ENCODE measurements at places on chromosomes 7 and 10.
A peak's percentile ranks its signal among the peaks of the same experiment; 100 is the strongest.

DNA sequence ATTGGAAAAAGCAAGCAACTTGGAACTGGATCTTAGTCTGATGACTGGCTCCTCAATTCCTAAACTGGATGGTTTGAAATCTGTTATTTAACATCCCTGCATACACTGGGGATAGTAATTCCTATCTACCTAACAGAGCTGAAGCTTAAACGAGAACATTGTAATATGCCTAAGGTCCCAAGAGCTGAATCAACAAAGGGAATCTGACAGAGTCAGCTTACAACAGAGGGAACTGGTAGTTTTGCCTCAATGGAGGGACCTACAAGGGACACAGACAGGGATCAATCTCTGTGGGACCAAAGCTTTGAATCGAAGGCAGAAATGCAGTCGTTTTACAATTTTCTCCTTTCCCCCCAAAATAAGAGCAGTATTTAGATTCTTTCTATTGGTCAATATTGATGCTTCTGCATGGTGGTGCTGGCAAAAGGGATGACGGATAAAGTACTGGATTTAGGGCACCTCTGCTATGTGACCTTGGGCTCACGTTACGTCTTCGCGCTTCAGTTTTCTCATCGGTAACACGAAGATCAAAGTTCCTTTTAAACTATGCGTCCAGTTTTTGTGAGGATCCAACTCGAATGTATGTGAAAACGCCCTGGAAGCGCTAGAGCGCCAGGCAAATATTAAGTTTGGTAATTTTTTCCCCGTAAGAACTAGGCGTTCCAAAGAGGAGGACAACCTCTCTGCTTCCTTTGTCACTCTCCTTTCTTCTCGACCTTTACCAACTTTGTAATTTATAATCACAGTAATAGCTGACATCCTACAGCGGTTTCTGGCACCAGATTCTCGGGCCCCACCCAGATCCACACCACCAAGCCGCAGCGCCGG is 1.1 kb downstream of the ACTR1A start:
- no peak for DNase-seq

- DNase-seq: peak; percentile 51
Observed at GRCh38 chr10:22615819-22616499, 98.4 kb downstream of the PIP4K2A start.

DNA sequence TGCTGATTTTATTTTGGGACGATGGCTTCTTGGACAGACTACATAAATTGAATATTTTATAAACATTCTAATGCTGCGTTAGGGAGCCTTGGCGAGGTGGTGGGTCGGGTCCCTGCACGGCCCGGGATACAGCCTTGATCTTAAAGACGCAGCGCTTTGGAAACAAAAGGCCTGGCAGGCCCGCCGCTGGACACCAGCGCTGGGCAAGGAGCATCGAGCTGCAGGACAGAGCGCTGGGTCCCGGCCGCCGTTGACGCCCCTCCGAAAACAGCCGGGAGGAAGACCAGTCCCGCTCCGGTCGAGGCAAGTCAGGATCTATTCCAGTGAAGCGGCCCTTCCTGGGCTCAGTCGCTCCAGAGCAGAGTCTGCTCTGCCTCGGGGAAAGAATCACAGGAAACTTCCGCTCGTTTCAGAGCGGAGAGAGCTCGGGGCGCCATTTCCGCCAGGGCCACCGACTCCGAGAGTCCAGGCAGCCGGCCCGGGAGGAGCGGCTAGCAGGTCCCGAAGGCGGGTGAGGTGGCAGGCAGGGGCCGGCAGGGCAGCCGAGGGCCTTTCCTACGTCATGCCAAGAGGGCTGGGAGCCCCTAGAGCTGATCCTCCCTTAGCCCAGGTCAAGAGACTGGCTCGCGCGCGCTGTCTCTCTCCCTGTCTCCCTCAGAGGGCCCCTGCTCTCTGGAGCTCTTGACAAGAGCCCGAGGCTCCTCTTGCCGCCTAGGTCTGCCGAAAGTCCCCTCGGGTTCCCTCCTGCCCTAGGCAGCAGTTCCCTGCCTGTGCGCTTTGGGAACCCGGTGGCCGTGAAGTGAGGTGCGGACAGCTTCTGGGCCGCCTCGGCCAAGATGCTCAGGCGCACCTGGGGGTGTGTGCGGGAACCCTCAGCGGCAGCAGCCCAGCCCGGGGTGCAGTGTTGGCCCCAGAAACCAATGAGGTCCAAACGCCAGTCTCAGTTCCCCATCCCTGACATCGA is 1.4 kb upstream of the DRGX start:
- DNase-seq: no peak

GRCh38 chr7:68067845-68068244 is 1071.2 kb downstream of the TYW1 start:
- DNase-seq: no peak

- no peak for DNase-seq
Observed at GRCh38 chr10:97116462-97117162, 69.1 kb downstream of the SLIT1 start.

DNA sequence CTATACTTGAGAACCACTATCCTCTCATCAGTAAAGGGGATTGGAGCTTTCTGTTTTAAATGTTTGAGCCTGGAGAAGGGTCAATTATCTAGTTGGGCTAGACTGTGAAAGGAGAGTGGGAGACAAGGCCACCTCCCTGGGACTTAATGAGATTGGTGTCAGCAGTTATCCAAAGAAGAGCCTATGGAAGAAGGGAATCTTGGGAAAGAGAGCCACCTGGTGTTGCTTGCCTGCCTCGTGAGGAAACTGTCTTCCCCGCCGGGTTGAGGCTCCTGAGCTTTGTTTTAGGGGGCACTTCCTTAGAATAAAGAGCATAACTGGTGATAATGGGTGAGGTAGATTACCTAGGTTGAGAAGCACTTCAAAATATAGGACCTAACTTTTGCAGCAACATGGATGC is 32.0 kb upstream of the ABCB4 start:
- DNase-seq: no peak

DNA sequence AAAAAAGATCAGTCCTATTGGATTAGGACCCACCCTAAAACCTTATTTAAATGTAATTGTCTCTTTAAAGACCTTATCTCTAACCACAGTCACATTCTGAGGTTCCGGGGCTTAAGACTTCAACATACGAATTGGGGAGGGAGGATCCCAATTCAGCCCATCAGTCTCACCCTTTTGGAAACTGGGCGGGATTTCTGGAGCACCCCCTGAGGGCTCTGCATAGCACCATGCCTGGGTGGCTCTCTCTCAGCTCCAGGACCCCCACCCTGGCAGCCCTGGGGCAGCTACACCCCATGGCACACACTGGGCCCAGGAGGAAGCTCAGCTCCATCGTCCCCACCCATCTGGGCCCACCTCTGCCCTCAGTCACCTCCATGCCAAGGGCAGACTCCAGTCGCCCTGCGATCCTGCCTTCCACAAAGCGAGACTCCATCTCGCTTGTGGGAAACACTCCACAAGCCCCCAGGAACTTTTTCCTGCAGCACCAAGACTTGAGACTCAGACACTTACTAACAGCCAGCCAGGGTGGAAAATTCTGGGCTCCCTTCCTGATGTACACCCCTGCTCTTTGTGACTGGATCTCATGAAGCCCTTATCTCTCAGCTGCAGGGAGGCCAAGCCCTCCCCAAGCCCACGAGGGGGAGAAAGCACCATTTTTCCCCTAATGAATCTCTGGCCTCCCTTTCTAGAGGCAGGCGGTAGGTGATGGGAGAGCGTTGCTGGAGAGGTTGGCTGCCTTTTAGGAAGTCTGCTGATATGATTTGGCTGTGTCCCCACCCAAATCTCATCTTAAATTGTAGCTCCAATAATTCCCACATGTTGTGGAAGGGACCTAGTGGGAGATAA is 90.8 kb upstream of the KDM7A start:
- DNase-seq: no peak

- no peak for DNase-seq
Observed at GRCh38 chr10:34015700-34016099, 681.2 kb upstream of the NRP1 start.

DNA sequence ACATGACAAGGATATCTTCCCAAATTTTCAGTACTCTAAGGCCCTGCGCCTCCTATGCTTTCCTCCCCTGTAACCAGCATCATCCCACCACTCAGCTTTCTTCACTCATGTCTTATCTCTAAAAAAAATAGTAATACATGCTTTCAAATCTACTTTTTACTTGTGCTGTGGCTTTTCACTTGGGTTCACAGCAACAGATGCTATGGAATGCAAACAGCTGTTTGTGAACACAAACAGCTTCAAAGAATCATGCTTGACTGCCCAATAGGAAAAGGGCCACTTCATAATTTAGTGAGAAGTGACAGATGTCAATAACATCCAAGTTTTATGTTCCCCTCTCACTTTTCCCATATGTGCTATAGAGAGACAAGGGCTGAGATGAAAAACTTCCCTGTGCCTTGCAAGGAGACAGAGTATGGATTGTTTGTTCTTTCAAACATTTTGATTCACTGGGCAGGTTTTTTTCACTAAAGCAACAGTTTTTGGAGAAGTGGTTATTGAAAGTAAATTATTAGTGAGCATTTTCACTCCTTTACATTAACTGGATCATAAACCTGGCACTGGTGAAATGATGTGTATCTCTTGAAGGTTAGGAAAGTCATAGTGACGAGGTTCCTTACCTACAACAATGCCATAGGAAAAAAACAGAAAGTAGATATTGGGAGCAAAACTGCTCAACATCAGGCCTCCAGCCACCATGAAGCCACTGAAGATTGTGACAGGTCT is 37.3 kb downstream of the SLC16A9 start:
- no peak for DNase-seq

DNA sequence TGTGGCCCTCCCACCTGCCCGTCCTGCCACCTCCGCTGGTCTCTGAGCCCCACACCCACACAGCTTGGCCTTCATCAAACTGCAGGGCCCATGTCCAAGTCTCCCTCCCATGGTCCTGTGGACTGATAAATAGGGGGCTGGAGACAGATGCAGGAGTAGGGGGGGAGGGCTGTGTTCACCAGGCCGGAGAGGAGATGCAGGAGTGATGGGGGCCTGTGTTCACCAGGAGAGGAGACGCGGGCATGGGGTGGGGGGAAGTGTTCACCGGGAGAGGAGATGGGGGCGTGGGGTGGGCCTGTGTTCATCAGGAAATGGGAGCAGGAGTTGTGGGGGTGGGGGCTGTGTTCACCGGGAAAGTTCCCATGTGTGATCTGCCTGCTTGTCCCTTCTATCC is 37.0 kb downstream of the JAKMIP3 start:
- DNase-seq: no peak

Data from fibroblast of skin of right biceps (primary cell).